Inflammatory macrophage treated with lipopolysaccharide for 1 hour (primary cell): ENCODE measurements at places on chromosomes 5 and 9.

GRCh38 chr9:77433675-77434445 lies 214.3 kb downstream of the GNA14 start:
- DNase-seq: peak; percentile 14

GRCh38 chr9:138020795-138021182 lies 143.2 kb downstream of the CACNA1B start:
- DNase-seq: no peak

GRCh38 chr9:19310246-19310645 lies 69.8 kb downstream of the RPS6 start:
- no peak for DNase-seq

GRCh38 chr5:1468247-1468612 lies 23.0 kb upstream of the SLC6A3 start:
- DNase-seq: no peak

DNA sequence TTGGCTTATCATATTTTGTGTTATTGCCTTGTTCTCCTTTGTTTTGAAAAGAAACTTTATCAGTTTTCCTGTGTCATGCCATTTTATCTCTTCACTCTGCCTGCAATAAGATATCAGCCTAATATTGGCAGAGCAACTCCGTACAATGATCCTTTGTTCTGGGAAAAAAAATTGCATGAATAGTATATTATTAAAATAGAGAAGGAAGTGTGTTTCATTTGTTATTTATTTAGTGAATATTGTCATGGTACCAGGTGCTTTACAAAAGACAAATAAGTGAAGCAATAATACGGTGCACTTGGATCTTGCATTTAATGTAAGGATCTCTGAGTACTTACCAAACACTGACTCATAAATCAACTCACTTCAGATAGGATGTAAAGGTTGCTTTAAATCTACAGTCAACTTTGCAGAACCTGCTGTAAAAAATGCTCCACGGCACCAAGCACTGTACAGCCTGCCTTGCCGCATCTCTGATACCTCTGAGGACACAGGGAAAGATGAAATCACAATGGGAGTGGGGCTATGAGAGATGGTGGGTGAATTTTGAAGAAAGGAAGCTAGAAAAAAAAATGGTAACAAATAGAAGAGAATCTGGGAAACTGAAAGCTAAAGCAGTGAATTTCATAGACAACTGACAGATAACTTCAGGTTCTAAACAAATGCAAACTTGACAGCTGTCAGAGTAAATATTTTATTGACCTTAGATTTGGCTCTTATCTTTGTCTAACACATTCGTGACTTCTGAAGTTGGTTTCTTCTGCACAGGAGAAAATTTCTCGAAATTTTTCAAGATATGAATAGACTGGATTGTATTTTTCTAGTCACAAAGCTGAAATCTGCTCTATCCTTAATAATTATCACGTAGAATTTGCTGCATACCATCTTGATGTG lies 232.1 kb downstream of the ENC1 start:
- peak; percentile 25 for DNase-seq

DNA sequence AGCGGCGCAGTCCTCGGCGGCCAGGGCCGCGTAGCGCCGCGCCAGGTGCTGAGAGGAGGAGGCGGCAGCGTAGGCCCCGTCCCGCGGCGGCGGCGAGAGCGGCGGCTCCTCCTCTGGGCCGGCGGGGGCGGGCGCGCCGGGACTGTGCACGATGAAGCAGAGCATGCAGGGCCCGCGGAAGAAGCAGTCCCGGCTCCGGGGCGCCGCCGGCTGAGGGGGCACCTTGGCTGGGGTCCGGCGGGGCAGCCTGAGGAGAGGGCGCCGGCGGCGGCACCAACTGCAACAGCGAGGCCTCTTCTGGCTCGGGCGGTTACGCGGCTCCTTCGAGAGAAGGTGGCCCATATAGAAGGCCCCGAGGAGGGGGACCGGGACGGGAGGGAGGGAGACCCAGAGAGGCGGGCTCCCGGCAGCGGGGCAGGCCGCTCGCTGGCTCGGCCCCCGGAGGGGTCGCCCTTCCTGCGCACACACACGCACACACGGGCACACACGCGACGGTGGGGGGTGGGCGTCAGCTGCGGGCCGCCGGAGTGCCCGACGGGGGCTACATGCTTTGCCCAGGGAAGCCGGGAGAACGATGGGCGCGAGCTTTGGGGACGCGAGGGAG lies 446 bp downstream of the FBXL17 start:
- DNase-seq: peak; percentile 57

DNA sequence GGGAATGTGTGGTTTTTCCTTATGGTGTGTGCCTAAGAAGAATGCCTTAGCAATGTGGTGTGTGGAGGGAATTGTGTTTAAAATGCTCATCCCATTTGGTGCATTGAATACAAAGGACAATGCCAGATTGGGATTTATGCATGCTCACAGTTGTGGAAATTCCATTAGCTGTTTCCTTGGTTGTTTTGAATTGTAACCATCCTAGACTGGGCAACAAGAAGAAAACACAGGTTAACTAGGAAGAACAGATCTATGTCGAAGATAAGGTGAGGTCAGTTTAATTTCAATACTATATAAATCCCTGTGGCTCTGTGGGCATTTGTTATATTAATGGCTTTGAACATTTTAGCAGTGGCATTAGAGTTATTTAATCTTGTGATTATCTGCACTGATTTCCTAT lies 266.8 kb downstream of the MAT2B start:
- no peak for DNase-seq

DNA sequence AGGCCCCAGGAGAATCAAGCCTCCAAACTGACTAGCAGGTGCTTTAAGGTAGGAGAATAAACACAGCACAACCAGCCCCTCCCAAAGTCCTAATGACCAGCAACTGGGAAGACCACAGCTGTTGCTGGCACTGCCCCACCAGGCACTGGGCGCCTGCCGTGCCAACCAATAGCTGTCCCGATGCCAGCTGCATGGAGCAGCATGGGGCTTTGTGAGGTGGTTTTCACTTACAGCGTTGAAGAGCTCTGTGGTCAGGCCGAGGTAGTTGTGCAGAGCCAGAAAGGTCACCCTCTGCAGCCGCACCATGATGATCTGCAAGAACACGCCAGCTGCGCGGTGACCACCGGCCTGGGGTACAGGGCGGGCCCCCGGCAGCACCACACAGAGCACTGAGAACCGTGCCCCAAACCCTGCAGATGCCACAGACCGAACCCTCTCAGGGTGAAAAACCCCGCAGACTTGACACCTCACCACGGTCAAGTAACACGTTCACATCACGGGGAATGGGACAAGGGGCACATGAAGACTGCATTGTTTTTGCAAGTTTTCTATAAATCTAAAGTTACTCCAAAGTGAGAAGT lies 28.7 kb downstream of the PNPLA7 start:
- DNase-seq: no peak

GRCh38 chr5:393846-394275 lies 49.1 kb upstream of the EXOC3 start:
- no peak for DNase-seq

GRCh38 chr5:136740228-136740627 lies 374.9 kb upstream of the TRPC7 start:
- no peak for DNase-seq

DNA sequence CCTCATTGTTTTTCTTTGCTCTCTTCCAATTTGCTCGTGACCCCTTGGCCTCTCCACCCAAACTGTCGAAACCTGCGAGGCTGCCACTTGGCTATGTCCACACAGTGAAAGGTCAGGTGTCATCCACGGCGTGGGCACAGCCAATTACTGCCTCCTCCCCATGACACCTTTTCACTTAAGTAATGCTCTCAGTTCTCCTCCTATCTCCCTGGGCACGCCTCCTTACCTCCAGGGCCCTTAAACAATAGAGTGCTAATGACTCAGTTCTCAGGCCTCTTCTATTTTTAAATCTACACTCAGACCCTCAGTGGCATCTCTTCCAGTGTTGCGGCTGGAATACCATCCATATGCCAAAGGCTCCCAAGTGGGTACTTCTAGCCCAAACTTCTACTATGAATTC lies 256.8 kb downstream of the ROR2 start:
- DNase-seq: no peak

DNA sequence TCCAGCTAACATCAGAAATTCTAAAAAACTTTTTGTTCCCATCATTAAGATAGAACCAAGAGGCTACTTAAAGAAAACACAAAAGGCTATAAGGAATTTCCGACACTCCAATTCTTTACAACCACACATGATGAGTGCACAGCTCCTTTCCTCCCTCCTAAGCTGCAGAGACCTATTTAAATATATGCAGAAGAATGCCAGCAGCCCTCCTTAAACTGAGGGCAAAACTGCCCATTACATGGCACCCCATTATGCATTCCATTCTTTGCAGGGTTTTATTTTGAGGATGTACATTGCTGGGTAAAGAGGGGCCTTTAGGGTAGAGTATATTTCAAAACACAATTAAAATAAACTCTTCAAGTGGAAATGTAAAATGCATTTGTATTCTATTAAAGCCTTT lies 502.9 kb downstream of the RASEF start:
- no peak for DNase-seq

DNA sequence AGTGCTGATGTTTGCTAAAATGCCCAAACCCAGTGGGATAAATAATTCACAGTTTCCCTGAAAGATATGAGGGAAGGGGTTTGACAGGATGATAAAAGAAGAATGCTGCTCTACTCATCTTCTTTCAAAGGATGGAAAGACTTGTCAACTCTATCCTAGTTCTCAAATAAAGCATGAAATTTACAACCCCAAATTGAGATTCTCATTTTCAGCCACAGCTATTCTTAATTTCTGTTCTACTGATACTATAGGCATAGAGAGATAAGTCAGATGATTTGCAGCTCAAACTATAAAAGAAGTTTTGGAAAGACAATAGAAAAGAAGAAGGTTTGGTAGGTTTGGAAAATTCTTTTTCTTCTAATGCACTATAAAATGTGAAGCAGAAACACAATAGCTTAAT lies 542.6 kb downstream of the CSNK1G3 start:
- no peak for DNase-seq

- DNase-seq: no peak
These were observed 123.0 kb downstream of the EGFLAM start for GRCh38 chr5:38381361-38381760.

- DNase-seq: no peak
These were observed 17.1 kb downstream of the NACC2 start for GRCh38 chr9:136078024-136078423.

DNA sequence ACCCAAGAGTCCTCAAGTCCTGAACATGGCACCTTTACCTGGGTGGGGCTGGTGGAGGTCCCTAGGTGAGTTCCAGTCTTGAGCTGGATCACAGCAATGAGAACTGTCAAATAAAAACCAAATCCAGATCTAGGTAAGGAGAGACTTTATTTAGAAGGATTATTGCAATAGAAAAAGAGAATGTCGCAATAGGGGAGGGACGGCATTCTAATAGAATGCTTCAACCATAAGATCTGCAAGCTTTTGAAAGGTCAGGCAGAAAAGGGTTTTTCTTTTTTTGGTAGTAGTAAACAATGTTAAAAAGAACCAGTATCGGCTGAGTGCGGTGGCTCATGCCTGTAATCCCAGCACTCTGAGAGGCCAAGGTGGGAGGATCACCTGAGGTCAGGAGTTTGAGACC lies 5.2 kb upstream of the GCNT1 start:
- peak; percentile 50 for DNase-seq

- DNase-seq: no peak
These were observed 72.4 kb upstream of the OLFM1 start for GRCh38 chr9:135015096-135015495.

DNA sequence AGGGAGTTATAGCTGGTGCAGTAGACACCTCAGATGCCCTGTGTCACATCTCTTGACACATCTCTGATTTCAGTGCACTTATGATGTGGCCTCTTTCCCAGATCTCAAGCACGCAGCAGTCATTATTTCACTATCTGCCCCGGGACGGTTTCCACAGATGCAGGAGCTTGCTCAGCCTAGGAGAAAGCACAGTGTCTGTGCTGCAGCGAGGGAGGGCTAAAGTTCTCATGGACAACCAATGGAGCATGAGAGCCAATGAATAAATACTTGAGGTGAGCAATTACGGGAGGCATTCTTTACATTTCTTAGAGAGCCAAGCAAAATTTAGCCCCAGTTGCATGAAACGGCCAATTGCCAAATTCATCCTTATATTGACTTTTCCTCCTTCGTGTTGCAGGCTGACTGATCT lies 7.4 kb upstream of the MOB3B start:
- DNase-seq: no peak

DNA sequence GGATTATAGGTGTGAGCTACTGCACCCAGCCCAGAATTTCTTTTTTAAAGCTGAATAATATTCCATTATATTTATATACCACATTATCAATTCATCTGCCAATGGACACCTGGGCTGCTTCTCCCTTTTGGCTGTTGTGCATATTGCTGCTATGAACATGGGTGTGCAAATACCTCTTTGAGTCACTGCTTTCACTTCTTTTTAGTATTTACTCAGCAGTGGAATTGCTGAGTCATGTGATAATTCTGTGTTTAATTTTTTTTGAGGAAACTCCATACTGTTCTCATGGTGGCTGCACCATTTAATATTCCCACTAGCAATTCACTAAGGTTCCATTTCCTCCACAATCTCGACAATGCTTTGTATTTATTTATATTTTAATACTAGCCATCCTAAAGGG lies 36.1 kb upstream of the KIF4B start:
- DNase-seq: peak; percentile 5

DNA sequence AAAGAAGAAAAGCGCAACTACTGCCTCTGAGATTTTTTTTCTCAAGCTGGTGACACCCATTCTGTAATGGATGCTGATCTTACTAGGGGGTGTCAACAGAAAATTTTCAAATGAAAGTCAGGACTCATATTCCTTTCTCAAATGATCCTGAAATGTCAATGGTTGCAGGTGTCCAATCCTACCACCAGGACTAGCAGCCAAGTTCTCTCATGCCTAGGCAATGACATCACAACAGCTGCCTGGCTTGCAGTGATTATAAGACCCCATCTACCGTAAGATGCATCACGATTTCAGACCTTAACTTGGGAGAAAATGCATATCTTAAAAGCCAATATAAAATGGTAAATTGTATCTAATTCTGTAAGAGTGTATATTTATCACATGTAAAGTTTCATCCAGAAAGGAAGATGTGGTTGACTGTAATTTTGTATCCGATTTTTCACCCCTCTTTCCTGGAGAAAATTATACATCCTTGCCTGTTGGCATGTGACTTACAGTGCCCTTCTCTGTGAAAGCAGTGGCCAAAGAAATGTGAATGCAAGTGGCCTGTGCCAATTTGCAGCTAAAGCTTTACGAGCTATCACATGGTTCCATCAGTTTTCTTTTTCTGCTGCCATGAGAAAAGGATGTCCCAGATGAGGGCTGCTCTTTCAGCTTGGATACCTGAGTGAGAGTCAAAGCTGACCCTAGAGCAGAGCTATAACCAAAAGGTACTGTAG lies 104.4 kb downstream of the DENND1A start:
- no peak for DNase-seq

GRCh38 chr9:37902796-37903646 lies 906 bp downstream of the SLC25A51 start:
- DNase-seq: peak; percentile 20

DNA sequence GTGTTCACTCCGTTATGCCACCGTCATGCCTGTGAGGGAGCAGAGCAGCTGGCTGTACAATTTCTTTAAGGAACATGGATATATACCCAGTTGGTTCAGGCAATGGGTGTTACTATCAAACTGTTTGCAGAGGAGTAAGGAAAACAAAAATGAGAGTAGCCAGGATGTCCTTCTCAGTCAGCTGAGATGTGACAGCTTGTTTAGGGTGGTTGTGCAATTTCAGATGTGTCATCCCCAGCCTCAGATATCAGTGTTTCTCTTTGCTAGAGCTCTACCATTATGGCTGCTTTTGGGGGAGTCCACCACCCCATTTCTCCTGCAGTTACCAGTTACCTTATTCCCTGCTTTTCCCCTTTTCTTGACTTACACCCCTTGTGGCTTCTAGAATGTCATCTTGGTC lies 135.2 kb upstream of the SLC24A2 start:
- DNase-seq: peak; percentile 14
